ENCODE measurements at places on chromosomes 5 and 9.

DNA sequence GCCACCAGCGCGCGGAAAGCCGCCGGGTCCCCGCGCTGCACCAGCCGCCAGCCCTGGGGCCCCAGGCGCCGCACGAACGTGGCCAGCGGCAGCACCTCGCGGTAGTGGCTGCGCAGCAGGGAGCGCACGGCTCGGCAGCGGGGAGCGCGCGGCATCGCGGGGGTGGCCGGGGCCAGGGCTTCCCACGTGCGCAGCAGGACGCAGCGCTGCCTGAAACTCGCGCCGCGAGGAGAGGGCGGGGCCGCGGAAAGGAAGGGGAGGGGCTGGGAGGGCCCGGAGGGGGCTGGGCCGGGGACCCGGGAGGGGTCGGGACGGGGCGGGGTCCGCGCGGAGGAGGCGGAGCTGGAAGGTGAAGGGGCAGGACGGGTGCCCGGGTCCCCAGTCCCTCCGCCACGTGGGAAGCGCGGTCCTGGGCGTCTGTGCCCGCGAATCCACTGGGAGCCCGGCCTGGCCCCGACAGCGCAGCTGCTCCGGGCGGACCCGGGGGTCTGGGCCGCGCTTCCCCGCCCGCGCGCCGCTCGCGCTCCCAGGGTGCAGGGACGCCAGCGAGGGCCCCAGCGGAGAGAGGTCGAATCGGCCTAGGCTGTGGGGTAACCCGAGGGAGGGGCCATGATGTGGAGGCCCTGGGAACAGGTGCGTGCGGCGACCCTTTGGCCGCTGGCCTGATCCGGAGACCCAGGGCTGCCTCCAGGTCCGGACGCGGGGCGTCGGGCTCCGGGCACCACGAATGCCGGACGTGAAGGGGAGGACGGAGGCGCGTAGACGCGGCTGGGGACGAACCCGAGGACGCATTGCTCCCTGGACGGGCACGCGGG lies at the start of gene TERT:
TSS of gene TERT (minus strand) at position 234 of the 815 bp plus-strand sequence. CDS start at position 155, 79 bp downstream.
- H3K4me1 ChIP-seq = peaks cover 5% of the 10 kb centered on the region
- peak within 1 kb of the TSS; percentile 41 for H3K4me3 ChIP-seq
- no peaks in the 10 kb centered on the region for H3K36me3 ChIP-seq
- H3K27ac ChIP-seq = no peak within 1 kb of the TSS
- DNase-seq = no peak

DNA sequence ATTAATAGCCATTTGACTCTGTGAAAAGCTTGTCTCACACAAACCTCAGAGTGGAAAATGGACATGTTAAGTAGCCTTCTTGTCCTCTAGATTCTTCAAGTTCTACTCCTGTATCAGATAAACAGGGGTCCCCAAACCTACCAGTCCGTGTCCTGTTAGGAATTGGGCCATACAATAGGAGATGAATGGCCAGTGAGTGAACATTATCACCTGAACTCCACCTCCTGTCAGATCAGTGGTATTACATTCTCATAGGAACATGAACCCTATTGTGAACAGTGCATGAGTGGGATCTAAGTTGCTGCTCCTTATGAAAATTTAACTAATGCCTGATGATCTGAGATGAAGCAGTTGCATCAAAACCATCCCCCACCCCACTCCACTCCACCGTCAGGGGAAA lies 136.3 kb downstream of the TMEM232 start:
- H3K4me3 ChIP-seq = no peak overlapping the region
- no peaks in the 10 kb centered on the region for H3K4me1 ChIP-seq
- no peak overlapping the region for H3K27ac ChIP-seq
- no peak for DNase-seq

- no peaks in the 10 kb centered on the region for H3K36me3 ChIP-seq
- H3K4me1 ChIP-seq = no peaks in the 10 kb centered on the region
- no peak for DNase-seq
- H3K27me3 ChIP-seq = peaks cover 2% of the 10 kb centered on the region
These were observed 77.8 kb downstream of the FSTL4 start for GRCh38 chr5:133534566-133534965.

DNA sequence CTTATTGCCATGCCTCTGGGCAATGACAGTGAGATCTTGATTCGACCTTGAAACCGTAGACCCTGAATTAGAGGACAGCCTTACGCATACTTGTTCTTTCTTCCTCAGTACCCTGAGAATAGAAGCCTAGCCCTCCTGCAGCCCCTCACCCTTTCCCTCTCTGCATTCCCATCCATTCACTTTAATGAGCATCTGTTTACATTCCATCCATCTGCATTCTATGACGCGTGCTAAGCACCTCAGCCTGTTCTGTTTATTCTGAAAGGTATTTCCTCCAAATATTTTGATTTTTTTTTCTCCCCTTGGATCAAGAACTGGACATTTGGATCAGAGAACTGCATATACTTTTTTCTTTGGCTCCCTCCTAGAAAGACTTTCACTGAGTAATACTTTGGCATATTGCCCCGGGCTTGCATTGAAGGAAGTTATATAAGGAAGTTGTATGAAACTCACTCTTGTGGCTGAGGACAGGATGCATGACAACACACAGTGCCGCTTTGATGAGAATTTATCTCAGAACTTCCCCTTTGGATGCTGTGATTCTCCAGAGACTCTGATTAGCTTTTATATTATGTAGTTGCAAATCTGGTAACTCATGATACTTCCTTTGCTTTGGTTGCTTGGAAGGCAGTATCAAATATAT lies 15.7 kb downstream of the TMEM8B start:
- peak overlapping the region; percentile 45 for H3K4me3 ChIP-seq
- no peaks in the 10 kb centered on the region for H3K27me3 ChIP-seq
- peak; percentile 56 for DNase-seq
- peak overlapping the region; percentile 48 for H3K27ac ChIP-seq
- peaks cover 2% of the 10 kb centered on the region for H3K36me3 ChIP-seq

- H3K27me3 ChIP-seq = peaks cover 3% of the 10 kb centered on the region
- peak overlapping the region; percentile 59 for H3K4me3 ChIP-seq
- peaks cover 20% of the 10 kb centered on the region for H3K4me1 ChIP-seq
- no peaks in the 10 kb centered on the region for H3K36me3 ChIP-seq
- H3K27ac ChIP-seq = no peak overlapping the region
- DNase-seq = no peak
These were observed 54.9 kb upstream of the ZSWIM6 start for GRCh38 chr5:61277190-61277589.

GRCh38 chr5:118647587-118647986 lies 340.8 kb downstream of the DTWD2 start:
- no peak for DNase-seq
- no peak overlapping the region for H3K4me3 ChIP-seq
- no peak overlapping the region for H3K27ac ChIP-seq
- H3K27me3 ChIP-seq = no peaks in the 10 kb centered on the region
- H3K36me3 ChIP-seq = no peaks in the 10 kb centered on the region

- H3K36me3 ChIP-seq = peaks cover 10% of the 10 kb centered on the region
- DNase-seq = no peak
- no peaks in the 10 kb centered on the region for H3K27me3 ChIP-seq
- H3K27ac ChIP-seq = no peak within 1 kb of the TSS
- H3K4me3 ChIP-seq = no peak within 1 kb of the TSS
These were observed at the start of gene PTPDC1 for GRCh38 chr9:94084314-94084713. Gene PTPDC1, plus strand, starts transcription at chr9:94084464. Its CDS starts 67 bp downstream, at chr9:94084531.

- H3K27me3 ChIP-seq = peaks cover 2% of the 10 kb centered on the region
- no peaks in the 10 kb centered on the region for H3K4me1 ChIP-seq
- DNase-seq = no peak
- H3K4me3 ChIP-seq = no peak overlapping the region
- no peaks in the 10 kb centered on the region for H3K36me3 ChIP-seq
These were observed 223.3 kb downstream of the NDUFS4 start for GRCh38 chr5:53783624-53784228.

GRCh38 chr9:136306211-136307208 lies 2.6 kb upstream of the CCDC187 start:
- H3K27me3 ChIP-seq = peaks cover 11% of the 10 kb centered on the region
- no peaks in the 10 kb centered on the region for H3K36me3 ChIP-seq
- no peak overlapping the region for H3K4me3 ChIP-seq
- no peak for DNase-seq

- H3K4me3 ChIP-seq = peak overlapping the region; percentile 59
- DNase-seq = no peak
- H3K27me3 ChIP-seq = peaks cover 17% of the 10 kb centered on the region
- peaks cover 18% of the 10 kb centered on the region for H3K4me1 ChIP-seq
- H3K36me3 ChIP-seq = no peaks in the 10 kb centered on the region
These were observed 49.5 kb downstream of the DAB2IP start for GRCh38 chr9:121700832-121701419.

DNA sequence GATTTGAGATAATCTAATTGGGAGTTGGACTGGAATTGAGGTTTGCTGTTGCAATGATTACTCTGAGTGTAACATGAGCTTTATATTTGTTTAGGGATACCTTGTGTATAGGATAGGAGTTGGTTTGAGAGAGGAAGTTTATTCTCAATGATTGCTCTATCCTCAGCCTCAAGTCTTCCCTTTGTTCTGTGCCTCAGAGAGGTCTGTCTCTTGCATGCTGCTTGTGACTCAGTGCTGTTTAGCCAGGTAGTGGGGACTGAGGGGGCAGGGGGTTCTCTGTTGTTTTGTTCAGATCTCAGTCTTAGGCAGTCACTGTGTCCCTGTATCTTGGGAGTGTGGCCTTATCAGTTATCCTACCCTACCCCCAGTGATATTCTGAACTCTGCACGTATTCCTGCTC lies 192.1 kb downstream of the SPATA31D1 start:
- H3K4me3 ChIP-seq = no peak overlapping the region
- H3K4me1 ChIP-seq = peaks cover 19% of the 10 kb centered on the region

DNA sequence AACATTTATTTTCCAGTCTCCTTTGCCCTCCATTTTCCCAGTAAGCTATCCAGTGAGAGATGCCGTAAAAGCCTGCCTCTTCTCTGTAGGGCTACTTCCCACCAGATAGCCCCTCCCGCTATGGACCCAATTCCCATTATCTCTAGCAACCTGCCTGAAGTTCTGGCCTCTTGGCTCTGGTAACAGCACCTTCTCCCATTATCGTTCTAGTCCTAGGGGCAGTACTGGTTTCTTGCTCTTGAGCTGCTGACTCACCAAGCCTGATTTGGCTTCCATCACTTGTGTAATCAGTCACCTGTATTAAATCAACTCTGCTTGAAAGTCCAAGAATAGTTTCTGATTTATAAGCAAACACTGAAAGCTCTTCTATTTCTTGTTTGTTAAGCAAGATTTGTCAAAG lies 42.8 kb upstream of the PARP8 start:
- no peaks in the 10 kb centered on the region for H3K36me3 ChIP-seq
- no peak overlapping the region for H3K4me3 ChIP-seq
- H3K27ac ChIP-seq = no peak overlapping the region
- peaks cover 1% of the 10 kb centered on the region for H3K27me3 ChIP-seq
- DNase-seq = no peak

GRCh38 chr5:55052383-55052931 lies 28.4 kb downstream of the GZMK start:
- H3K4me3 ChIP-seq = no peak overlapping the region
- no peak for DNase-seq
- no peak overlapping the region for H3K27ac ChIP-seq

GRCh38 chr9:116639251-116639741 lies 47.8 kb upstream of the TRIM32 start:
- H3K36me3 ChIP-seq = peaks cover 4% of the 10 kb centered on the region
- H3K27me3 ChIP-seq = no peaks in the 10 kb centered on the region
- no peak for DNase-seq
- H3K27ac ChIP-seq = no peak overlapping the region

- H3K27ac ChIP-seq = no peak overlapping the region
- no peaks in the 10 kb centered on the region for H3K27me3 ChIP-seq
- no peak overlapping the region for H3K4me3 ChIP-seq
- H3K4me1 ChIP-seq = no peaks in the 10 kb centered on the region
- no peaks in the 10 kb centered on the region for H3K36me3 ChIP-seq
- DNase-seq = no peak
These were observed 28.6 kb upstream of the SELENOP start for GRCh38 chr5:42840269-42840668.

- no peaks in the 10 kb centered on the region for H3K27me3 ChIP-seq
- no peak overlapping the region for H3K4me3 ChIP-seq
- no peak overlapping the region for H3K27ac ChIP-seq
- no peaks in the 10 kb centered on the region for H3K4me1 ChIP-seq
- H3K36me3 ChIP-seq = no peaks in the 10 kb centered on the region
- DNase-seq = no peak
These were observed 694.3 kb downstream of the NR2F1-AS1 start for GRCh38 chr5:92886751-92887150.

- H3K27ac ChIP-seq = no peak overlapping the region
- DNase-seq = peak; percentile 10
- H3K36me3 ChIP-seq = peaks cover 3% of the 10 kb centered on the region
- H3K4me1 ChIP-seq = peaks cover 15% of the 10 kb centered on the region
These were observed 46.9 kb downstream of the AHRR start for GRCh38 chr5:368183-369084.

DNA sequence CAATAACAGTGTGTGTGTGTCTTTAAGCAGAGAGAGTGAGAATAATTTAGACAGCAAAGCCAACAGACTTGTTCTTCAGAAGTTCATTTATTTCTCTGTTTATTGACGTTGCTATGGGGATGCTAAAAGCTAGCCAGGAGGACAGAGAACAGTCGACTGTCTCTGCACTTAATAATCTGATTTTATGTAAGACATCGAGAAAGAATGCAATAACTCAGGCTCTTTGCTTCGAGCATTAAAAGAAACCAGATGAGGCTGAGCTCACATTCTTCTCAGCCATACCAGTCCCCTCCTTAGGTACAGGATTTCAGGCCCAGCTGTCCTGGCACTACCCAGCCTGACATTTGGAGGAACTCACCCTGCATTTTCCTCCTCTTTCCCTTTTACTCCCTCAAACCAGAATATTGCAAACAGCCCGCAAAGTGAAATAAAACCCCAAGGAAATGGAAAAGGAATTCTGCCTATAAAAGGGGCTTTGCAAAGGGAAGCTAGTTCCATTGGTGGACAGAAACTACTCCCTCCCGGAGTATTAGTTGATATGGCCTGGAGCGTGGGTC lies 44.5 kb upstream of the DPYSL3 start:
- no peaks in the 10 kb centered on the region for H3K27me3 ChIP-seq
- H3K27ac ChIP-seq = no peak overlapping the region
- peaks cover 1% of the 10 kb centered on the region for H3K36me3 ChIP-seq
- no peaks in the 10 kb centered on the region for H3K4me1 ChIP-seq

GRCh38 chr5:83475391-83475863 lies 3.9 kb downstream of the VCAN start:
- peaks cover 32% of the 10 kb centered on the region for H3K27me3 ChIP-seq
- no peak overlapping the region for H3K27ac ChIP-seq
- peaks cover 16% of the 10 kb centered on the region for H3K4me1 ChIP-seq
- no peak overlapping the region for H3K4me3 ChIP-seq
- DNase-seq = no peak

DNA sequence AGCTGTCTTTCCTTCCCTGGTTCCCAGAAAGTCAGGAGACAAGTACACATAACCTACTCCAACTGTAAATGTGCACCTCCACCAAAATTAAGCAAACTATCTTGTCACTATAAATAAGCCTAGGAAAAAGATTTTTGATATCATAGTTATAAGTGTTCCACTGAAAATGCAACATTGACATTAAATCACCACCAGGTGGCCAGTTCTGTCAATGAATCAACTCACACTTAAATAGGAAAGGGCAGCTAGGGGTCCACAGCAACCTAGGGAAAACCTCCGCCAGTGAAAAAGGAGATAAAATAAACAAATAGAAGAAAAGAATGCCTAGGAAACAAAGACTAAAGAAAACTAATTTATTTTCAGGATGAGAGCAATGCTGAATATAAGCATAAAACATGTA lies 243.0 kb upstream of the PTPRD start:
- H3K36me3 ChIP-seq = no peaks in the 10 kb centered on the region
- DNase-seq = no peak
- H3K27ac ChIP-seq = no peak overlapping the region
- H3K4me1 ChIP-seq = no peaks in the 10 kb centered on the region
- H3K4me3 ChIP-seq = no peak overlapping the region

All from memory B cell (primary cell).